HCT116 (cell line): ENCODE measurements at places on chromosomes 1 and 21. TPM values are rescaled to one million over a fixed set of nuclear protein-coding genes. Genes with fewer than 3 reads are reported as not detected.

- DNase-seq: no peak
Measured at GRCh38 chr1:242800521-242800920, 276.0 kb upstream of the PLD5 start.

DNA sequence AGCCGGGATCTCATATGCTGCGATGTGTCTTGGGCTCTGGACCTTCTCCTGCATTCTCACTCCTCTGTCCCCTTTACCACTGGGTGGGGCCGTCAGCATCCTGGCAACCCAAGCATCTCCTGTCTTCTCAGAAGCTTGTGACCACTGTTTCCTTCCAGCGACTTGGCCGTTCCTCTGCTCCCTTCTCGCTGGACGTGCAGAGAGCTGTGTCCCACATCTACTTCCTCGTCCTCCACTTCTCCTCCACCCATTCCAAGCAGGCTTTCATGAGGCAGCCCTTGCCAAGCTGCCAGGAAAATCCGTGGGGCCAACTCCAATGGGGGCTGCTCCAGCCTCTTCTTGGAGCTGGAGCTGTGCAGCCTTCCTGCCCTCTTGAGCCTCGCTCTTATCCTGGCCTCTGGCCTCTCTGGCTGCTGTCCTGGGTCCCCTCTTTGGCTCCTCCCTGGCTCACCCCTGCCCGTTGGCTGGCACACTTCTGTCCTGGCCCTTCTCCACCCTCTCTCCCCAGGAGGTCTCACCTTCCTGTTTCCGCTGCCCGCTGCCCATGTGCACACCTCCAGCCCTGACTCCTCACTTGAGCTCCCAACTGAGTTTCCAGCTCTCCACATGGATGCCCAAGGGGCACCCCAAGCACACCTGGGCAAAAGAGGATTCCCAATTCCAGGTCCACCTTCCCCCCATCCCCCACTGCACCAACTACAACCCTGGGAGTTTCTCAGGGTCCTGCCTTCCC is 8.7 kb downstream of the FAM131C start:
- no peak for DNase-seq

DNA sequence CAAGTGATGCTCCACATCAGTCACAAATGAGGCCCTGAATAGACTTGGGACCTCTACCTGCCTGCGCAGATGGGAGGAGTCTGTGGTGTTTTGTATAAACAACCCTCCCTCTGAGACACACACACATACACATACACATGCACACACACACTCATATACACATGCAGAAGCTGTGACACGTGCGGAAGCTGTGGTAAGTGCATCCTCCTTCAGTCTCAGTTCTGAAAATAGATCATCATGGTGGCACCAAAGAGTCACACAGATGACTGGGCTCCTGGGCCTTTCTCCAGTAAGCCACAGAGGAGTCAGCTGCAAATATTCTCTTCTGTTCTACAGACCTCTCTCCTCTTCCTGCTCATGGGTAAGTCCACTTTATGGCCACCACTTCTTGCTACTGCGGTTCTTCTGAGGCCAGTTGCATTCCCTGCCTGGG is at the start of gene LY9:
TSS of gene LY9 (plus strand) at position 224 of the 433 bp plus-strand sequence. CDS start at position 238, 14 bp downstream.
- DNase-seq: no peak

GRCh38 chr1:28412731-28413130 is 43.2 kb downstream of the PHACTR4 start:
- no peak for DNase-seq

GRCh38 chr1:34511802-34512201 is 243.0 kb upstream of the GJB5 start:
- no peak for DNase-seq

DNA sequence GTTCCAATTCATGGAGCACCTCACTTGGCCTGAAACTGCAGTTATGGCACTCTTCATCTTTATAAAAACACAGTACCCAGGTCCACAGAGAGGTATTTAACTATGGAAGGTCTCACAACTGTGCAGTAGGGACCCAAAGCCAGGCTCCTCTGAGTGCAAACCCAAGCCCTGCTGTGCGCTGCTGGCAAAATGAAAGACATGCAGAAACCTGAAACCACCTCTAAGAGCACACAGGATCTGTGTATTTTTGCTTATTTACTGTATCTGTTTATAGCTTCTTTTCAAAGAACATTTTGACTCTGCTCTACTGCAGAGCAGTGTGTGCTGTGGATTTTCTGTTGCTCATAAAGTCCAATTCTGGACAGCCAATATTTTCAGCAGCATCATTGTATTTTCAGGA is 166.6 kb downstream of the DSCAM start:
- no peak for DNase-seq

Gene CFHR3
- not detected for total RNA-seq

Gene TMOD4
- 1.8 TPM for total RNA-seq

Gene KPRP
- total RNA-seq: not detected

Gene HSPA13
- total RNA-seq: 32.7 TPM
